ENCODE measurements at places on chromosomes 6 and 20. TPM values are rescaled to one million over a fixed set of nuclear protein-coding genes. Genes with fewer than 3 reads are reported as not detected.

DEFB116 gene
- not detected for polyA plus RNA-seq

SLC13A3 gene
- polyA plus RNA-seq, result 9.0 TPM

SASH1 gene
- polyA plus RNA-seq, result 27.7 TPM

SLC17A3 gene
- 0.96 TPM for polyA plus RNA-seq

CLDN20 gene
- 0.74 TPM for polyA plus RNA-seq

BEND3 gene
- polyA plus RNA-seq, result 8.5 TPM

TRIM40 gene
- polyA plus RNA-seq, result not detected

TREML1 gene
- polyA plus RNA-seq, result 0.40 TPM

MUC21 gene
- not detected for polyA plus RNA-seq

OPRM1 gene
- polyA plus RNA-seq, result not detected

LCA5 gene
- 12.9 TPM for polyA plus RNA-seq

MAP7 gene
- polyA plus RNA-seq, result 33.2 TPM

GATA5 gene
- 5.4 TPM for polyA plus RNA-seq

DDX27 gene
- 45.7 TPM for polyA plus RNA-seq

BPIFB1 gene
- not detected for polyA plus RNA-seq

SLC12A5 gene
- 1.2 TPM for polyA plus RNA-seq

Data from right renal cortex interstitium (tissue), 3 donors.